Stimulated activated CD8-positive, alpha-beta memory T cell treated with anti-CD3 and anti-CD28 coated beads, Interleukin-4, amount 100 ng/mL, for 1 hour (primary cell): ENCODE measurements at places on chromosomes 5 and 9.

DNA sequence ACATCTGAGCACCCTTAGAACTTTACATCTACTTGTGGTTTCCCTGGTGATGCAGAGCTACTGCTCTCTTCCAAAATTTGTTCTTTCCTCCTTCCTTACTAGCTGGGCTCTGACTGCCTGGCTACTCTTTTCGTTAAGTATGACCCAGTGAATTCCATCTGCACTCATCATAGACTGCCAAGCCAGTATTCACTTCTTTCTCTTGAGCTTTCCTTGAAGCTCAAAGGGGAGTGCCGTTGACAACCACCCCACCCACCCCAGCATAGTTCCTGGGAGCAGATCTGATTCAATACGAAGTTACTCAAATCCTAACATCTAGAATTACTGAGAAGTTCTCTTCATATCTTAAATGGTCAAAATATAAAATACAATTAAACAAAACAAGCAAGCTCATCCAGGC lies 190.5 kb downstream of the ADAMTS12 start:
- no peak for DNase-seq

GRCh38 chr9:73923796-73924195 lies 573.3 kb upstream of the RORB start:
- no peak for DNase-seq

GRCh38 chr5:119930490-119930889 lies 301.1 kb downstream of the FAM170A start:
- DNase-seq = no peak

DNA sequence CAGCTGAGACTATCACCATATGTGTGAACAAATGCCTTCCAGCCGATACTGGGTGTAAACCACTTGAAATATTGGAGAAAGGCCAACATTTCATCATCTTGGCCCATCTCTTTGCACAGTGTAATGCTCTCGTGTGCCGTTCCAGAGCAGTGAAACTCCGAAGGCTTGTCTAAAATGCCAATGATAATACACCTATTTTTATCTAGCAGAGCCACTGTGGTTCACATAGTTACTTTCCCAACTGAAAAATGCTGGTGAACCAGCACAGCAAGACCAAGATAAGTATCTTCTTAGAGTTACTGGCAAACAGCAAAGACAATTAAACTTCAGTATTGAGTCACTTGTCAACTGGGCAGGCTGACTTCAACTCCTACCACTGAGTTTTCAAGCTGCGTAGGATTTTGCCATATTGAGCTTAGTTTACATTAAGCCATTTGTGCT lies 379.9 kb upstream of the ACTBL2 start:
- DNase-seq = no peak

DNA sequence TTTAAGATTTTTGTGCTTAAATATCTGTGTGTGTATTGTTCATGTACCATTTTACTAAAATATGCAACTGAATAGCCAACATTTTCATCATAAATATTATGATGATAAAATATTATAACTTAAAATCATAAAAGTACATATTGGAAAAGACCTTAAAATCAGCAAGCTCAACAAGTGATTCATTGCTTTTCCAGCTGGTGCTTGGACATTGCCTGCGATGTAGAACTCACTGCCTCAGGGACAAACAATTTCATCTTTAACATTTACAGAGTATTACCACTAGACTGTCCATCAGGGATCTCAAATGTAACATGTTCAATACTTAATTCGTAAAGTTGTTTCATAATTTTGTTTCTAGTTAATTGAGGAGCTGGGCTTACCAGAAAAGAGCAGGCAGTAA lies 17.5 kb upstream of the SMARCA2 start:
- DNase-seq = no peak

DNA sequence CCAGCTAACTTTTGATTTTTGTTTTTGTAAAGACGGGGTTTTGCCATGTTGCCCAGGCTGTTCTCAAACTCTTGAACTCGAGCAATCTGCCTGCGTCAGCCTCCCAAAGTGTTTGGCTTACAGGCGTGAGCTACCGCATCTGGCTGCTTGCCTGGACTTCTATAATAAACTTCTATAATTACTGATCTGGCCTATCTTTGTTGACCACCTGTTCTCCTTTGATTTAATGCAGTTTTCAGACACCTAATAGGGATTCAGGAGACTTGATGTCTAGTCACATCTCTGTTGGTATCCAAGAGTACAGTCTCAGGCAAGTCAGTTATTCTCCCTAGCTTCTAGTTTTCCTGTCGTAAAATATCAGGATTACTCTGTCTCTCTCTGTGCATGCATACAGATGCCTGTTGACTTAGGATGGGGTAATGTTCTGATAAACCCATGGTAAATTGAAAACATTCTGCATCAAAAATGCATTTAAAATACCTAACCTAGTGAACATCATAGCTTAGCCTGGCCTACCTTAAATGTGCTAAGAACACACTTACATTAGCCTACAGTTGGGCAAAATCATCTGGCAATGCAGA lies 51.5 kb upstream of the NR3C1 start:
- no peak for DNase-seq

DNA sequence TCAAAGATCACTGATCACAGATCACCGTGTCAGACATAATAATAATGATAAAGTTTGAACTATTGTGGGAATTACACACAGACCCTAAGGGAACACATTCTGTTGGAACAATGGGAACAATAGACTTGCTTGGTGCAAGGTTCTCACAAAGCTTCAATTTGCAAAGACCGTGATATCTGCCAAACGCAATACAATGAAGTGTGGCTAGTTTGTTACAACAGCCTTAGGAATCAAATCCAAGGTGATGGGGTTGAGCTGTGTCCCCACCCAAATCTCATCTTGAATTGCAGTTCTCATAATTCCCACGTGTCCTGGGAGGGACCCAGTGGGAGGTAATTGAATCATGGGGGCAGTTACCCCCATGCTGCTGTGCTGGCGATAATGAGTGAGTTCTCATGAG lies 20.8 kb downstream of the KYAT1 start:
- no peak for DNase-seq

- DNase-seq = no peak
Measured at GRCh38 chr5:167872791-167873190, 418.7 kb upstream of the WWC1 start.

DNA sequence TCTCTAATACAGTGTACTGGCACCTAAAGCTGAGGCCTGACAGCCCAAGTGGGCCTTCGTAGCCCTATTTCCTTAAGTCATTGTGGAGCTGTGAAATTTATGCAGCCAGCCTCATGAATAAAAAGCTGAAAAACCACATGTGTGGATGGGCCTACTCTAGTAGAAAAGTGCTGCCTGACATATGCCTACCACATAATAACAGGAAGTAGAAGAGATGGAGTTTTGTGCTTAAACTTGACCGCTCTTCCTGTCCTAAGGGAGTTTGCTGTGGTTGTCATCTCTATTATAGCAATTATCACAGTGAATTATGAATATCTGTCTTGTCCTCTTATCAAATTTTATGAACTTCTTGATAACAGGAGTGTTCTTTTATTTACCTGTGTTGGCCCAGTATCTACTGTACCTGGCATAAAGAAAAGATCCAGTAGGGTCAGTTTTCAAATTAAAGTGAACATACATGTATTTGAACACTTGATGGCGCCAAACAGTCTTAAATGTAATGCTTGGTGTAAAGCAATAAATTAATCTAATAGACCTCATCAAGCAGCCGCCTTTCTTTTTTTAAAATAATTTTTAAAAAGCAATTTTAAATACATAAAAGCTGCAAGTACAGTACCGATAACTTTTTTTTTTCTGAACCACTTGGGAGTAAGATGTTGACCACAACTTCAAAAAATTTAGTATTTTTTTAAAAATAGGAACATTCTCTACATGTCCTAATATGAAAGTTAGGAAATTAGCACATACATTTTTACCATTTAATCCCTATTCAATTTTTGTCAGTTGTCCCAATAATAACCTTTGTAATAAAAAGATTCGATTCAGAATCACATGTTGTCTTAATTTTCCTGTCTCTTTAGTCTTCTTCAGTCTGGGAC lies 51.0 kb downstream of the FKTN start:
- no peak for DNase-seq
